ENCODE measurements at places on chromosomes 3 and 15. TPM values are rescaled to one million over a fixed set of nuclear protein-coding genes. Genes with fewer than 3 reads are reported as not detected.

DNA sequence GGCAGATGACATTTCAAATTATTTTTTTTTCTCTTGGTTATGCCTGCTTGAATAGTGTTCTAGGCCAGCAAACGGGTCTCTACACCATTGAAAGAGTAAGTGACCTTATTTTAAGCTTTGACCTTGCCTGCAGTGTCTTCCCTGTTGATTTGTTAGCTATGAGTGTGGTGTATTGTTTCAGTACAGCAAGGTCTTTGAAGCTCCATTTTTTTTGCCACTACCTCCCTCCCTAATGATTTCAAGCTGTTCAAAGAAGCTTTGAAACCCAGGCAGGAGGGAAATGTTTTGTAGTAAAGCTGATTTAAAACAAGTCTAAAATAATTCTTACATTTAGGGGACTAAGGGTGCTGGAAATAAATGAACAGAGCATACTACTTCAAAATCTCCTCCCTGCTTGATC lies 1249.8 kb downstream of the ROBO1 start:
- DNase-seq, result no peak

DNA sequence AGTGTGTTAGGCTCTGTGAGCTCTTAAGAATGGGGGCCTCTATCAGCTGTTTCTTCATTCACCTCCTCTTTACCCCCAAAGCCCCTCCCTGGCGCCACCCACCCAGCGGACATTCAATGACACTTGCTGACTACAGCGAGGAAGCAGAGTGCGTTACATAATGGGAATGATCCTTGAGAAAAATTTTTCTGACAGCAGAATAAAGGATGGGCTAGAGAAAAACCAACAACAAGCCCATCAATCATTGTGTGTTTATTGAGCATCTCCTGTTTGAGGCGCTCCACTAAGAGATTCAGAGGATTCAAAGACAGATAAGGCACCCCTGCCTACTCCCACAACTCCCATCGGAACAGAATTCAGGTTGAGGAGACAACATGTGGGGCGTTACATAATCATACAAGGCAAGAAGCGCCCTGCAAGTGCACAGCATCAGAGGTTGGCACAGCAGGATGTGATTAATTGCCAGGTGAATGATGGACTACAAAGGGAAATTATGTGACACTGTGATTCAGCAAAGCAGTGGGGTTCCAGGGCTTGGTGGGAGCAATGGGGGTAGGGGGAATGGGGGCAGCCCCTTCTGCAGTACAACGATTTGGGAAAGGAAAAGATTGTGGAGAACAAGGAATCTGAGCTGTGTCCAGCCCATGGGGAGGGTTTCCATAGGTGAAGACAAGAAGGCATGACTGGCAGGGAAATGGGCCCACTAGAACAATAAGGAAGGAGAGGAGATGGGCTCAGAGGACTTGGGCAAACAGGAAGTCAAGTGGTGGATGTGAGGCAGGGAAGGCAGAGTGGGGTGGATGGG lies 141.3 kb upstream of the ATP2B2 start:
- DNase-seq, result no peak

GRCh38 chr15:57503911-57504598 lies 87.6 kb upstream of the MYZAP start:
- no peak for DNase-seq

- no peak for DNase-seq
These were observed 296.1 kb upstream of the RASGRP1 start for GRCh38 chr15:38860674-38861073.

- DNase-seq, result peak; percentile 54
These were observed 109.1 kb upstream of the ATP10A start for GRCh38 chr15:25972141-25972675.

DNA sequence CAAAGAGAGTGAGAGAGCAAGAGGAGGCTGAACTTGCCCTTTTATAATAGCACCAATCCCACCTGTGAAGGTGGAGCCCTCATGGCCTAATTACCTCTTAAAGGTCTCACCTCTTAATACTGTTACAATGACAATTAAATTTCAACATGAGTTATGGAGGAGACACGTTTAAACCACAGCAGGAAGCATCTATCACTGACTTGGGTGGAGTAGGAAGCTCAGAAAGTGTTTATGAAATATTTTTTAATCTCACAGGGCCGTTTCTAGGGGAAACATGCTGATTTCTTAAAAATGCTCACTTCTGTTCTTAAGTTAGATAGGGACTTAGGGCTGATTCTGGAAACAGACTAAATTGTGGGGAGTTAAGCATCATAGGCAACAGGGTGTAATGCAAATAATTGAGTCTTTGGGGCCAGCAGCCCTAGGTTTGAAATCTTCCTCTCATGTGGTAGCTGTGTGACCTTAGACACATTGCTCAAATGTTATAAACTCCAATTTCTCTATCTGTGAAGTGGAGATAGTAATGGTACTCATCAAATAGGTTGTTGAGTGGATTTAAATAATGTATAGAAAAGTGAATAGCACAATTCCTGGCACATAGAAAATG lies 133.3 kb upstream of the KLHL25 start:
- DNase-seq, result no peak

- no peak for DNase-seq
These were observed 26.5 kb downstream of the FGF12 start for GRCh38 chr3:192700885-192701284.

- no peak for DNase-seq
These were observed 46.5 kb upstream of the LIMD1 start for GRCh38 chr3:45547764-45548680.

DNA sequence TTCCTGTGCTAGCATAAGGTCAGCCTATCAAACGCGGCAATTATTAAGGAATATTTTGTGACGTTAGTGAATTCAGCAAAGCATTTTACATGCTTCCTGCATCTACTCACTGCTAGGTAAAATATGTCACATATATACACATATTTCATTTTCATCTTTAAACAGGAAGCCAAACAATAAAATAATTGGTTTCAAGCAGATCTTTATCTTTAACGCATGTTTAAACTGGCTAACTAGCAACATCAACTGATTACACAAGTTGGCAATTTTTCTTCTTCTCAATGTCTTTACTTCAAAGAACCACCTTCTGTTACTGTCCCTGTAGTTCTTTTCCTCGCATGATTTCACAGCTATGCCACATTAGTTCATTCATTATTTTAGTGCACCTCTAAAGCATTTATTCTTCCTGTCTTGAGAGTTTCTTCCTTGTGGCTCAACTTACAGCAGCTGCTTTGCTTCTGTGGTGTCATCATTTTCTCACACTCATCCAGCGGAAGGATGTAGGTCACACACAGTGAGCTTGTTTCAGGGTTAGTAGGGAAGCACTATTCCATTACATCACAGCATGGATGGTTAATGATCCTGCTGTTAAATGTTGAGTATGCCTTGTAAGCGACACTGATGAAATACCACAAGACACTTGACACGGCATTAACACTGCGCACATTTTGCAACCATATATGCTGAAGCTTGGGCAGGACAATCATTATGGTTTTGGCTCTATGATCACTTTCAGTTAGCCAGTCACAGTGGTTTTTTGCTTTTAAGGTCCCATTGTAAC lies 2.3 kb upstream of the BCHE start:
- peak; percentile 11 for DNase-seq

- DNase-seq, result no peak
These were observed 1.4 kb downstream of the TMEM43 start for GRCh38 chr3:14126017-14126886.

DNA sequence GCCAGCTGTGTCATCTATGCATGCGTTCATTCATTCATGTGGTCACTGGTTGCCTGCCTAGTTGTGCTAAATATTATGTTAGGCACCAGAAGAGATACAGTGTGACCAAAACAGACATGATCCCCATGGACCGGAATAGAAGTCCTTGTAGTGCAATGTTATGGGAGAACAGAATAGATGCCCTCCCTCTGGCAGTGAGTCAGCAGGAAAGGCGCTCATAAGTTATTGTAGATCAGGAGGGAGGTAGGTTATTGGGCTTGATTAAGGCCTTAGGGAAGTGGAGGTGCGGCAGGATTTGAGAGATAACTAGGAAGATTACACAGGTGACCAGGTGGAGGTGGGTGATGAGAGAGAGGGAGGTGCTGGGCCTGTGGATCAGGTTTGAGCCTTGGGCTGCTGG lies 5.2 kb downstream of the MCTP2 start:
- no peak for DNase-seq

GRCh38 chr3:128052595-128053351 lies 536 bp downstream of the SEC61A1 start:
- peak; percentile 9 for DNase-seq

DNA sequence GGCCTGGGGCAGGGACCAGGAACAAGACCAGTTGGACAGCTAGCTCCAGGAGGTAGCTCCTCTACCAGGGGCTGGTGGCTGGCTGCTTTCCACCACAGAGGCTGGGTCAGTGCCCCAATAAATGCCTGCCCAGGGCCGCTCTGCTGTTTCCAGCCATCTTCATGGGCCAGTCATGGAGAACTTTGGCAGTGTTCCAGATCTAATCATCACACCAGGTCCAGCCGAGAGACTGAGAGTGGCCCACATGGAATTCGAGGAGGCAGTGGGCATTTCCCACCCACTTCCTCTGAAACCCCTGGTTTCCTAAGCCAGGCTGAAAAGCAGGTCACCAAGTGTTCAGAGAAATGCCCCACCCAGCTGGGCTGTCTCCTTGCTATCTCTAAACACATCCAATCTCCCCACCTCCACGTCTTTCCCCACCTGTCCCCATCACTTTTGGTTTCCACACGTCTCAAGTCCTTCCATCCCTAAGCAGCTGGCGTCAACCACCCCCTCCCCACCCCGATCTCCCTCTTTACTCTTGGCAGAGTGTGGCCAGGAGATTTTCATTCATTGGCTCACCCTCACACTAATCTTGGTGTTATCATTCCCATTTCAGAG lies 190.0 kb upstream of the LINGO1 start:
- no peak for DNase-seq

DNA sequence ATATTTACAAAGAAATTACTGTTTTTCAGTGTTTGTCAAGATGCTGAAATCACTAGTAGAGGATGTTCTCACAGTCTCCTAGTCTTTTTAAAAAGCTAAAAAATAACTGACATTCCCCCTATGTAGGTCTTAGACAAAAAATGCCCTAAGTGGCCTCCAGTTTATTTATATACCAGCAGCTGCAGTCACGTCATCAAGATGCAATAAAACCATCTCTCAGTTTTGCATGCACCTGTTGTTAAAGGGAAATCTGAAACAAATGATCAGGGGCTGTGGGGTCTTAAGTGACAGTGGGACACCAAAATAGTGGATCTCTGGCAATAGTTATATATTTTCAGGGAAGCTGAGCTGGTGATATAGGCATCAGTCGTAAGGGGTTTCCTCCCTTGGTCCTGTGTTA lies 146.5 kb upstream of the ARPP21 start:
- DNase-seq, result no peak

- DNase-seq, result no peak
These were observed 93.5 kb downstream of the ZIC4 start for GRCh38 chr3:147312786-147313280.

DNA sequence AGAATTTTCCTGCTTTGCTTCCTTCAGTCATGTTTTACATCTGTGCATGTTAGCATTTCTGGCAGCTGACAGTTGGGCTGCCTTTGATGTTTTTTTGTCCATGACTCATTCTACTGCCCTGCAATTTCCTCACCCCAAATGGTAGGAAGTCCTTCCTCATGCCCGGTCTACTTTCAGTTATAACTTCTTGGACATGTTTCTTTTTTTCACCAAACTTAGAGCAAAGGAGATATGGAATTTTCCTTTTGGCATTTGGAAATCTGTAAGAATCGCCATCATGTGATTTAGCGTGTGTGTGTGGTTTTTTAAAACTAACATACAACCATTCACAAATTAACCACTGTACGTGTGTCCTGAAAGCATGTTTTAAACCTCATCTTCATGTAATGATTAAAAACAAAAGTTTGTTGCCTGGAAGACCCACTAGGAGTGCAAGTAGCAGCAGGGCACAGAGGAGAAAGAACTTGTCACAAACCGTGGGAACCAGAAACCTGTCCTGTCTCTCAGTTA lies 430.7 kb upstream of the CFAP20DC start:
- DNase-seq, result no peak

DNA sequence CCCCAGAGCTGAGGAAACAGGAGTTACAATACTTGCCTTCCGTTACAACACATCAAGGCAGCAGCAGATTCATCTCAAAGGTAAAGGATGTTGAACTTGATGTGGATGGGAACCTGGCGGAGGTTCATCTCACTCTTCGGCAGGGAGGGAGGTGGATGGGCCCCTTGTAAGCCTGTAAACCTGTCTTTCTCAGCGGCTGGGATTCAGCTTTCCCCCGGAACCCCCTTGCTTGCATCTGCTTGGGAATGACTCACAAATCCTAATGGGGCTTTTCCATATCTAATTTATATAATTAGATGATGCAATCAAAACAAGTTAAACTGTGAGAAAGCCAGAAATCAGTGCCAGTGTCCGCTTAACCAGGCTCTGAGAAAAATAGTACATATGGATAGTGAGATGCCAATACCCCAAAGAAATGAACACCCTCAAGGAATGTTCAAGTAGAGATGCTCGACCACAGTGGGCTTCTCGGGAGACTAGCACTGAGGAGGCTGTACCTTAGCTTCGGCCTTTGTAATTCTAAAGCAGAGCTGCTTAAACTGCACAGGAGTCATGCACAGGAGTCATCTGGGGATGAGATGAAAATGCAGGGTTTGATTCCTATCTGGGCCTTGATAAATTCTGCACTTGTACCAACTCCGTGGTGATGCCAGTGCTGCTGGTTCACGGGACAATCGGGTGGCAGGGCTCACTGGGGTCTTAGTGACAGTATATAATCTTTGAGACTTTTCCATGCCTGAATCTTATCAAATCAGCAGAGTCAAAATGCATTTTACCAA lies 2.2 kb upstream of the FAM240A start:
- DNase-seq, result no peak

GRCh38 chr3:81838457-81838856 lies 77.0 kb upstream of the GBE1 start:
- DNase-seq, result no peak

GRCh38 chr15:85430406-85431204 lies 50.2 kb downstream of the AKAP13 start:
- peak; percentile 34 for DNase-seq

- DNase-seq, result no peak
These were observed 220.9 kb upstream of the NANOGP8 start for GRCh38 chr15:35305946-35306345.

ACKR2 gene
- total RNA-seq, result not detected

GRM2 gene
- 1.9 TPM for total RNA-seq

FBXW12 gene
- total RNA-seq, result 0.82 TPM

RBP2 gene
- total RNA-seq, result not detected

GPR27 gene
- 18.3 TPM for total RNA-seq

MUSTN1 gene
- total RNA-seq, result 2.0 TPM

C3orf85 gene
- total RNA-seq, result not detected

EPHB3 gene
- total RNA-seq, result 2.3 TPM

ADAMTS17 gene
- 1.5 TPM for total RNA-seq

FOXB1 gene
- total RNA-seq, result 9.6 TPM

FGD5 gene
- 0.25 TPM for total RNA-seq

Data from neural progenitor cell (in vitro differentiated cells).